NCI-H1048 (cell line): ENCODE measurements at places on chromosomes 3 and 15.

GRCh38 chr3:8482960-8483665 is 18.5 kb upstream of the LMCD1 start:
- no peak for DNase-seq

- DNase-seq, result no peak
Measured at GRCh38 chr15:29448320-29448719, 178.7 kb upstream of the NSMCE3 start.

DNA sequence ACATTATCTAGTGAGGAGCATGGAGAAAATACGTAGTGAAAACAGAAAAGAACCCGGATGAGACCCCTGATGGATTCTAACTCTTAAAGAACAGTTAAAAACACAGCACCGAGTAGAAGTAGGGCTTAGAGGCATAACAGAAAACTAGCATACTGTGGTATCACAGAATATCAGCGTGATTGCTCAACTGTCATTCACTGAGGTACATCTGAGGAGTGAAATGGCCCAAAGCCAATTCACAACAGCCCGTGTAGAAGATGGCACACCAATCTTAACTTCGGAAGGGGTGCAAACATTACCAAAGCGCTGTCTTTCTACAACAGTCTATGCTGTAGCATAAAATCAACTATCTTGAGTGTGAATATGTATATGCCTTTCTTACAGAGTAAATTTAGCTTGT is 1.8 kb downstream of the CLASP2 start:
- no peak for DNase-seq

DNA sequence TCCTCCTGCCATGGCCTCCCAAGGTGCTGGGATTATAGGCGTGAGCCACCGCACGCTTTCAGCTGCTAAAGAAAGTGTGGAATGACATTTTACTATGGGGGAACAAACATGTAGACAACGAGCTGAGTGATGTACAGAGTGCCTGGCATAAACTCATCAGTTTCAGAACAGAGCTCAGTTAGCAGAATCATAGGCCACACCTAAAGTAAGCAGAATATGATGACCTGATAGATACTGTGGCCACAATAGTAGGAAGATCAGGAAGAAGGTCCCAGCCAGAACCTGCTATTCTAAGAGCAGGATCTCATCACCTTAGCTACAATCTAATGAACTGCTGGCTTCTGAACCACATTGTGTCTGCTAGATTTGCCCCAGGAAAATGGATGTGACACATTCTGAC is 158.3 kb downstream of the TPRG1 start:
- no peak for DNase-seq

- DNase-seq, result no peak
Measured at GRCh38 chr15:59434481-59434880, 3.5 kb upstream of the FAM81A start.

DNA sequence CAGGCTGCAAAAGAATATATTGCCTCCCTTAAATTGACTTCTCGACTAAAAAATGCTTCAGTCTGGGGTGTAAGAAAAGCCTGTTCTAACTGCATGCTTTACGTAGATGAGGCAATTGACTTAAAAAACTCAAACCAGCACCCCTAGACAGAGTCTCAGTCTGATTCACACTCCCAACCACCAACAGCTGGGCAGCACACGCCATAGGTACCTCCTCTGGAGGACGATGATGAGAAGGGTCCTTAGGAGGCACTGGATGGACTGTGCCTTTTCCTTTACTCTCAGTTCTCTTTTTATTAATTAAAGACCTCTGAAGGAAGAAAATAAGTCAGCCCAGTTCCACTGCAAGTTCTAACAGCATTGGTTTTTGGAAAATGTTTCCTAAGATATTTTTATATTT is 175.0 kb downstream of the PDZRN3 start:
- no peak for DNase-seq

DNA sequence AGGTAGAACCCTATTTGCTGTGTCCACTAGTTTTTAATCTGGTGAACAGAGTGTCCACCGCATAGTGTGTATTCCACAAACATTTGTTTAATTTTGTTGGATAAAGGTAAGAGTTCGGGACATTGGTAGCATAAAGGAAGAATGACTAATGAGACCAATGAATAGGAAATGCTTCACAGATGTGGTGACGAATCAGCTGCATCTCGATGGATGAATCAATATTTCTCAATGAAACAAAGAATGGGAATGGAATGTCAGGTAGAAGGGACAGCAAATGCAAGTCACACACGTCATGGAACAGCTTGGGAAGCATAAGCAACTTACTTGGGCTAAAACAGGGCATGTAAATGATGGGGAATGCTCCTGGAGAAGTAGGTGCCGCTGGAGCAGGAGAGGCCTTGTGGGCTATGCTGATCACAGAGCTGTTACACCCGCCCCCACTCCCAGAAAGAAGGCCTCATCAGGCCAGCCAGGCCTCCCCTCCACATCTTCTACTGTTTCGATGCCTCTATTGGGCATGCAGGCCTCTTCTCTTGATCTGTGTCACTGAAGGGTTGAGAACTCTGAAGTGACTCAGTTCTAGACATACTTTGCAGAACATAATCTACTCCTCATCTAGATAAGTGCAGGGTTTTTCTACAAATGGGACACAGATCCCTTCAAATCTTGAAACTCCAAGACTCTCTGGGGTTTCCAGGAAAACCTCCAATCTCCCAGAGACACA is 120.0 kb upstream of the GADL1 start:
- no peak for DNase-seq

GRCh38 chr15:96294766-96295165 is 35.7 kb upstream of the NR2F2 start:
- DNase-seq, result no peak

GRCh38 chr3:172616031-172616461 is 92.8 kb upstream of the TNFSF10 start:
- no peak for DNase-seq
